ENCODE measurements at places on chromosomes 11 and 22. TPM values are rescaled to one million over a fixed set of nuclear protein-coding genes. Genes with fewer than 3 reads are reported as not detected.

DNA sequence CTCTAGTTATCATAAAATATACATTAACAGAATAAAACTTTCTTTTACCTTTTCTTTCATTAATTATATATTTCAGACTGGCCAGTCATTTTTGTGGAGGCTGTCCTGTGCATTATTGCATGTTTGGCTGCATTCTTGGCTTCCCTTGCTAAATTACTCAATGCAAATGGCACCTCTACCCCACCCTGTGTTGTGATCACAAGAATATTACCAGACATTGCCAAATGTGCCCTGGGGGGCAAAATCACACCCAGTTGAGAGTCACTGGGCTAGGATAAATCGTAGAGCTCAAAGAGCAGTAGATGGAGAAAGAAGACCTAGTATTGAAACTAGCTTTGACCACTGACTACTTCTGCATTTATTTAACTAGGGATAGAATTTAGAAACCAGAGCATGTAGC, 1257.8 kb upstream of the TENM4 start:
- H3K36me3 ChIP-seq: no peaks in the 10 kb centered on the region
- H3K4me1 ChIP-seq: no peaks in the 10 kb centered on the region
- H3K4me3 ChIP-seq: no peak overlapping the region
- no peaks in the 10 kb centered on the region for H3K27me3 ChIP-seq
- no peak overlapping the region for H3K27ac ChIP-seq

DNA sequence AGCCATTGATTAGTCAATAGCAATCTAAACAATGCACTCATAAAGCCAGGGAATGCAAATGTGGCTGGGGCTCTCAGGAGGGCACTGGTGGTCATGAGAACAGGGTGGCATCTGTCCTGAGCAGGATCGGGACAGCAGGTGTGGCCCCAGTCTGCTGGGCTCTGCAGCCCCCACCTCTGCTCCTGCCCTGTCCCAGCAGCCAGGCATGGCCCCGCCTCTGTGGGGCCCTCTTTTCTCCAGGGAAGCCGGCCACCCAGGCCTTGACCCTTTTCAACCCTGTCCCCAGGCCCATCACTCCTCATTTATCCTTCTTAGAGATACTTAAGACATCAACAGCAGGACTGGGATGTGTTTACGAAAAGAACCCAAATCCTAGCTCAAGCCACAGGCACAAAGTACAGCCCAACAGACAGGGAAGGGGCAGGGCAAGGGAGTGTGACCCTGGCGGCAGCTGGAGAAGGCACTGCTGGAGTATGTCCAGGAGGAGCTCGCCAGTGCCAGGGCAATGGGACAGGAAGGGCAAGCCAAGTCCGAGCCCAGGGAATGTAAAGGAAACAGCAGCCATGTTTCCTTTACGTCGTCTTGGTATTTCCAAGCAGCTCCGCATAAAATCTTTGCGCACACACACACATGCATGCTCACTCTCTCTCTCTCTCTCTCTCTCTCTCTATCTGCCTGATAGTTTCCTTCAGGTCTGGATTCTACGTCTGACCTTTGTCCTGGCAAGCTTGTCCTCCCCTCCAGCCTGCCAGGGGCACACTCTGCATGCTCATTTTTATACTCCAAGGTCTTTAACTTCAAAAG, 59.9 kb downstream of the DGCR2 start:
- no peaks in the 10 kb centered on the region for H3K27me3 ChIP-seq
- H3K27ac ChIP-seq: no peak overlapping the region
- H3K4me1 ChIP-seq: no peaks in the 10 kb centered on the region
- peaks cover 13% of the 10 kb centered on the region for H3K36me3 ChIP-seq
- DNase-seq: no peak

Gene SUN2
- 121 TPM for total RNA-seq

DNA sequence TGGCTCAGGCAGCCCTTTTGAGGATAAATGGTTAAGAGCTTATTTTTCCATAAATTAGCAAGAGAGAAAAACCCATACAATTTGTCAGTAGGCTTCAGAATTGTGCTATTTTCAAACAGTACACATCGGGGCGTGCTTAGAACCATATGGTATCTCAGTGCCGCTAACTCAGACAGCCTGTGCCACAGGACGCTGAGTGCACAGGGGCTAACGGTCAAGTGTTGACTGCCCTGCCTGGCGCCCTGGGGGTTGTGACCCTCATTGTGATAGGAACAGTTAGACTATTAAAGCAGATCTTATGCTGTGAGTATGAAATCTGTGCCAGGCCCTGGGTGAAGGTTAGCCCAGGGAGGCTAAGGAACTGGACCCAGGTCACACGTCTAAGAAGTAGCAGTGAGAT, 1519.7 kb downstream of the BRD1 start:
- no peaks in the 10 kb centered on the region for H3K4me1 ChIP-seq
- no peak overlapping the region for H3K27ac ChIP-seq
- H3K27me3 ChIP-seq: no peaks in the 10 kb centered on the region
- no peak overlapping the region for H3K4me3 ChIP-seq
- DNase-seq: no peak
- H3K36me3 ChIP-seq: no peaks in the 10 kb centered on the region

DNA sequence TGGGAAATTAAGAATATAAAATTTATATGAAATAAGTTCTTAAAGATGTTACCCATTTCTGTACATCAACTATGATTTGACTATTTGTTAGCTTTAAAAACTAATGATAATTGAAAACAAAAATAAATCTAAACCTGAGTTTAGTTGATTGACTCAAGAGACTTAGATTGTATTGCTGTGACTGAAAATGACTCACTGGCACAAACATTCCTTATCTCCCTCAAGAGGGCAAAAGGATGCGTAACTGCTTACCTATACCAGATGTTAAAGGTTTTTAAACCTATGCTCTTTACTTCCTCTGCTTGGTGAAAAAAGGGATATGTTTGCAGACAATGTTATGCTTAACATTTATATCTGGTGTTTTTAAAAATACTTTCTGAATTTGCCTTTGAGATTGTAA, 30.3 kb downstream of the ATM start:
- no peaks in the 10 kb centered on the region for H3K27me3 ChIP-seq
- H3K36me3 ChIP-seq: peaks cover 16% of the 10 kb centered on the region
- H3K4me1 ChIP-seq: peaks cover 52% of the 10 kb centered on the region
- H3K4me3 ChIP-seq: no peak overlapping the region
- H3K27ac ChIP-seq: no peak overlapping the region
- DNase-seq: no peak

Gene DGAT2
- 4.2 TPM for total RNA-seq

Measured in activated naive CD4-positive, alpha-beta T cell treated with anti-CD3 and anti-CD28 coated beads for 36 hours (primary cell).